ENCODE measurements at places on chromosomes 6 and 20.
A peak's percentile ranks its signal among the peaks of the same experiment; 100 is the strongest.

DNA sequence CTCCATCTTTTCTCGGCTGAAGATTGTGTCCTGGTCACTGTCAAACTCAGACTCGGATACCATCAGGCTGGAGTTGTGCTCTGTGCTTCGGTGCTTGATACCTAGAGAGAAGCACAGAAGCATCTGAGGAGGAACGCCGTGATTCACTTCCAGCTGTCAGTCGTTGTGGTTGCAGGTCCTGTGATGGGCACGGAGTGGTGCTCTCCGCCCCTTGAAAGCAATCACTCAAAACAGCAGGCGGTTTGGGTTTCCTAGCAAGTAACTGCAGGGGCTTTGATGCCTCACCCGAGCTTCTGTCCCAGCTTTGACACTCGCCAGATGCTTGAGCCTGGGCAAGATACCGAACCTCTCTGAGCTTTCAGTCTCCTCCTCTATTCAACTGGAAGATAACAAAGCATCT, 52.5 kb downstream of the ALDH5A1 start:
- no peak for DNase-seq

DNA sequence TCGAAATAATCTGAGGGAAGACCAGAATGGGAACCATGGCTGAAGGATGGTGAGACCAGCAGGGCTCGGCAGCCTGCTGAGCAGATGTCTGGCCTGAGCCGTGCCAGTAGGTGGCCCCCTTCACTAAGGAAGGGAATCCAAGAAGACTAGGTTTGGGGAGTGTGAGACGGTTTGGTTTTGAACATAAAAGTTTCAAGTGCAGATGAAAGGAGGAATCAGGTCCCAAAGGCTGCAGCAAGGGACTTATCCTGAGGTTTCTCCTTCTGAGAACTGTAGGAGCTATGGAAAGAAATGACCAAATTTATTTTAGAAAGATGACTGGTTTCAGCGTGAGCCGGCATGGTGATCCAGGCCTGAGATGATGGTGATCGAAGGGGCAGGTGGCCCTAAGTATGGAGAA, 4.6 kb upstream of the OSER1 start:
- DNase-seq, result no peak

DNA sequence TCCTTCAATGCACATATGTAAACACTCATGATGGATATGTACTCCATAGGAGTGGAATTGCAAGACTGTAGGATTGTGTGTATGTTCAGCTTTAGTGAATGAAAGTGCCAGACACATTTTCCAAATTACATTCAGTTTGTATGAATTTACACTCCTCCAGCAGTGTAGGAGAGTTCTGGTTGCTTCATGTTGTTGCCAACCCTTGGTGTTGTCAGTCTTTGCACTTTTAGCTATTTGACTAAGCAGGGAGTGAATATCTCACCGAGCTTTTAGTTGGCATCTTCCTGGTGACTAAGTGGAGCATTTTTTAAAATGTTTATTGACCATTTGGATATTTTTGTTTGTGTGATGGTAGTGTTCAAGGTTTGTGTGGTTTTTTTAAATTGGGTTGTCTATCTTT, 23.9 kb downstream of the NKX2-4 start:
- no peak for DNase-seq

DNA sequence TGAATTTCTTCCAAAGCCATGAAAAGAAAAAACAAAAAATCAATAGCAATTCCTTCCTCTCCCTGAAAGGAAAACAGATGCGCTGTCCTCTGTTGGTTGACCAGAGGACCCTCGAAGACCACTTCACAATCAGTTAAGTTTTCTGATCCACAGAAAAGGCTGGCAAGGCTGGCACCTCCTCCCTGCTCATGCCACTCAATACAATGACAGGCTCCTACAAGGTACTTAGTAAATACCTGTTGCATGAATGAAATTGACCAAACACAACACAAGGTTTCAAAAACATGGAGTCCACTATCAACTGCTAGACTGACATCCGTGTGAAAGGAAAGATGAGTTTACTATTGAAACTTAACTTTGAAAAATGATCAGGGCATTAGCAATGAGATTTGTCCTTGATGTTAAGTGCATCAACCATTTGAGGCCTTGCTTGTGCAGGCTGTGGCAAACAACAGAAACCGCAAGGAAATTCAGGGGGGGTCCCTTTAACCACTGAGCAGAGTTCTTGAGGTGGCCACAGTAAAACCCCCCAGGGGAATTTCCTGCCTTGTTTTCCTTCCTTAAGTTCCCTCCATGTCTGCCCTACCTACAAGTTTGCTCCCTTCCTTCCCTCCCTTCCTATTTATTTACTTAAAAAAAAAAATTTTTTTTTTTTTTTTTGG, 27.9 kb upstream of the RTF2 start:
- DNase-seq, result no peak

DNA sequence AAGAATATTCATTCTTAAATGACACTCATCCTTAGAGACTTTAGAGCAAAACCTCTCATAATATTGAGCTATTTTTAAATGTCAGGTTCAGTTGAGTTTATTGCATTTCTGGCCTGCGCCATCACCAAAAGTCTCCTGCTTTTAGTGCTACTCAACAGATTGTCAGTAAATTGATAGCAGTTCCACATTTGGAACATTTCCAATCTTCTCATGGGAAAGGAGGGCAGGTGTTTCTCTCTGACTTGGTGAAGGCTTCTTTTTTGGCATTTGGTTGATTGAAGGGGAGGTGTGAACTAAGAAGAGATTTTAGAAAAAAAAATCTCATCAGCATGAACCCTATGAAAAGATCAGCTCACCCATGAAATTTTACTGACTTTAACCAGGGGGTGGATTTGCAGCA, 125.9 kb upstream of the INSM1 start:
- peak; percentile 41 for DNase-seq

DNA sequence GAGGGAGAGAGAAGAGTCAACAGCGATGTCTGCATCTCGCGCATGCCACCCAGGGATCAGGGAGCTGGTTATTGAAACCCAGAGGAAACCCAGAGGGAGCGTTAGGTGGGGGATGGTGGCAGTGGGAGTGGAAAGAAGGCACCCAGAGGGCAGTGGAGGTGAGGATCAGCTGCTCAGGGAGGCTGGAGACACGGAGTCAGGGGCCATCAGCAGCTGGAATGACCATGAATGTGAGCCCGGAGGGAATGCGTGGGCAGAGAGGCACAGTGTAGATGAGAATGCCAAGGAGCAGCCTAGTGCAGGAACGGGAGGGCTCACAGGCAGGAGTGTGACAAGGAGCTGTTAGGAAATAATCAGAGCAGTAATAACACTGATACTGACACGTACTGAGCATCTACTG, 36.2 kb downstream of the RSPO4 start:
- DNase-seq, result no peak

DNA sequence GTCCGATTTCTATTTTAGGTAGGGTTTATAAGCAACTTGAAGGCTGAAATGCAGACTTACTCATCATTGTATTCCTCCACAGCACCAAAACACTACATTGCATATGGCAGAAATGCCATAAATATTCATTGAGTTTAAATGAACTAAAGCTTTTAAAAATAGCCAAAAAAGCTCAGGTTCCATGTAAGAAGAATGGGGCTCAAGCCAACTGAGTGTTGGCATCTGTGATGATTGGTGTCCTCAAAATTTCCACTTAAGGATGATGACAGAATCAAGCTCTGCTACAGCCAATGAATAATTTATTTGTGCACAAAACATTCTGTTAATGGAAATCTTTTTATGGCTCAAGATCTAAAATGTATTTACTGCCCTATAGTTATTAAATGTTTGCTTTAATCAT, 115.4 kb downstream of the HIVEP2 start:
- no peak for DNase-seq

GRCh38 chr20:46622165-46622564, 29.1 kb downstream of the SLC13A3 start:
- no peak for DNase-seq

DNA sequence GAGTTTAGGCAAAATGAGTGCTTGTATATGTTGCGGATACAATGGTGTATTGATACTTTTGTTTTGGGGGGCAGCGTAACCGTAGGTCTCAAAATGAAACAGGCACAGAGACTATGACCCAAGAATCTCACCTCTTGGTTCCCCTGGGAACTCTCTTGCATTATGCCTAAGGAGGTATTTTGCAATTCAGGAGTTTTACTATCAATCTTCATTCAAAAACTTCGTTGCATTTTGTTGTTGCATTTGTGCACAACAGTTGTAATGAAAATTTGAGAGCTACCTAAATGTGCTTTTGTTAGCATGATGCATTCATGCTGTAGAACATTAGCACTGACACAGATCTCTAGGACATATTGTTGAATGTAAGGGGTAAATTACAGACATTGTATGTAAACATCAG, 18.2 kb downstream of the VTA1 start:
- no peak for DNase-seq

DNA sequence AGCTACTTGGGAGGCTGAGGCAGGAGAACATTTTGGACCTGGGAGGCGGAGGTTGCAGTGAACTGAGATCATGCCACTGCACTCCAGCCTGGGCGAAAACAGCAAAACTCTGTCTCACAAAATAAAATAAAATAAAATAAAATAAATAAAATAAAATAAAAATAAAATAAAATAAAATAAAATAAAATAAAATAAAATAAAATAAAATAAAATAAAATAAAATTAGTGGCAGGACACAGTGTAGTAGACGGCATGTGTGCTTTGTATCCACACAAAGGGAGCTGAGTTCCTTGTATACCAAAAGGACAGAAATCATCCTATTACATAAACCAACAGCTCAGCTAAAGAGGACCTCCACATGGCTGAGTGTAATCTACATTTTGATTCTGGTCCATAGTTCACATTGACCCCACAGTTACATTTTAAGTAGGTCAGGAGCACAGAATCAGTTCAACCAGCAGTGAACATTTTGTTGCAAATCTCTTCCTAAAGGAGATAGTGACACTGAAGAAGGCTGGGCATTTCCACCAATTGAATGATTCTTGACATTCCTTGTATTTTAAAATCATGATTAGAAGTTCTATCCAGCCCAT, 91.7 kb upstream of the MAP7 start:
- DNase-seq, result no peak

DNA sequence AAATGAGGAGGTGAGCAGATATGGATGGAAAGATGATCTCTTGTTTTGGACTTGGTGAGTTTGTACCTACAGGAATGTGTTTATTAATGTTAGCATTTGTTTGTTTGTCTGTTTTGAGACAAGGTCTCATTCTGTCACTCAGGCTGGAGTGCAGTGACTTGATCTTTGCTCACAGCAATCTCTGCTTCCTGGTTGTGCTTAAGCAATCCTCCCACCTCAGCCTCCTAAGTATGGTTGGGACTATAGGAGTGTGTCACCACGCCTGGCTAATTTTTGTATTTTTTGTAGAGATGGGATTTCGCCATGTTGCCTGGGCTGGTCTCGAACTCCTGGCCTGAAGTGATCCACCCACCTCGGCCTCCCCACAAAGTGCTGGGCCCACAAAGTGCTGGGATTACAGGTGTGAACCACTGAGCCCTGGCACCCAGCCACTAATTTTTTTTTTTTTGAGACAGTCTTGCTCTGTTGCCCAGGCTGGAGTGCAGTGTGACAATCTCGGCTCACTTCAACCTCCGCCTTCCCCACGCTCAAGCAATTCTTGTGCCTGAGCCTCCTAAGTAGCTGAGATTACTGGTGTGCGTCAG, 7.1 kb downstream of the CASP8AP2 start:
- no peak for DNase-seq

DNA sequence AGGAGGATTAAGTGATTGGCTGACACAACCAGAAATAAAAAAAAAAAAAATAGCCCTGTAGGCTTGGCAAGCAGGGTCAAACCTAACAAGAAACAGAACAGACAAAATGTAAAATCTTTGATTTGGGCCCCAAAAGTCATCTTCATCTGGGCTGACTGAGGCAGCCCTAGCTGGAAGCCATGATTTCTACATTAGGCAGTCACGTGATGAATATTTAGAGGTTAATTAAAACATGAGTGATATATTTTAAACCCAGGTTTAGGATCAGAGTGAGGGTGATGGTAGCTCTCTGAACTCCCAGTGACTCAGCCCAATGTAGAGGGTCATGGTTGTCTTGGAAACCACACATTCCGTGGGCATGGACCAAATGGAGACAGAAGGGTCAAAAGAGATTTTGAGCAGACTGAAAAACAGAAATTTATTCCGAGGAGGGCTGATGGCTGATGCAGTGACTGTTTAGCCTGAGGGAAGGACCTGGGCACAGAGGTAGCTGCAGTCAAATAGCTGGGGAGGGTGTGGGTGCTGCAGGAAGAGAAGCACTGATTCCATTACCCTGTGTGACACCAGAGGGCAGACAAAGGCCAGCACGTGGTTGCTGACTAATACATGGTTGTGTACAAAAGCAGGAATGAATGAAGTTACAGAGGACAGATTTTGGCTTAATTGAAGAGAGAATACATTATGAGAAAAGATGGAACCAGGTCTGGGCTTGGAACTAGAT, 573.1 kb upstream of the CHD6 start:
- DNase-seq, result no peak

DNA sequence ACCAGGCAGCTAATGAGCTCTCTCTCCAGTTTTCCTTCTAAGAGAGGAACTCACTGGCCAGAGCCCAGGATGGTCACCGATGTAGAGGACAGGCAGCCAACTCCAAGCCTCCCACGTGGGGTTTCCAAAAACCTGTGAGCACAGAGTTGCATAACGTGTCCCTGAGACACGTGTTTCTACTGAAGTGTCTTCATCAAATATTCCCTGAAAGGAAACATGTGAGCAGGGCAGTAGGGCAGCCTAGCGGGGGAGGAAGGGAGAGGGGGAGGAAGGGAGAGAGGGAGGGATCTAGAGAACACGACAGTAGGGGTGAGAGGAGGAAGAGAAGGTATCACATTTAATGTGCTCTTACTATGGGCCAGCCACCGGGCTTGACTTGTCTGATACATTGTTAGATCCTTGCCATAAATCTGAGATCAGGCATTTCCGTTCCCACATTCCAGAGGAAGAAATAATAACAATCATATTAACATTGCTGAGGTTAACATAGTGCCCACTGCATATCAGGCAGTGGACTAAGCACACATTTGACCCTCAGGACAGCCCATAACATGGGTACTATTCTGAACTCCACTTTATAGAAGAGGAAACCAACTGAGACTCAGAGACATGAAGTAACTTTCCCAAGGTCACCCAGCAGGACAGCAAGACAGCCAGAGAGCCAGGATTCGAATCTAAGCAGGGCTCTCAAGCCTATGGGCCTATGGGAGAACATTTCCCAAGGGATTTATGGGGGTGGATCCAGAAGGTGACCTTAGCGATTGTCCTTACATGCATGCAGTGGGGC, 4.5 kb upstream of the SYS1 start:
- peak; percentile 21 for DNase-seq

GRCh38 chr6:34914358-34914757, 25.3 kb downstream of the ANKS1A start:
- no peak for DNase-seq
